Epithelial cell of prostate (primary cell): ENCODE measurements at places on chromosomes 11 and 22.

DNA sequence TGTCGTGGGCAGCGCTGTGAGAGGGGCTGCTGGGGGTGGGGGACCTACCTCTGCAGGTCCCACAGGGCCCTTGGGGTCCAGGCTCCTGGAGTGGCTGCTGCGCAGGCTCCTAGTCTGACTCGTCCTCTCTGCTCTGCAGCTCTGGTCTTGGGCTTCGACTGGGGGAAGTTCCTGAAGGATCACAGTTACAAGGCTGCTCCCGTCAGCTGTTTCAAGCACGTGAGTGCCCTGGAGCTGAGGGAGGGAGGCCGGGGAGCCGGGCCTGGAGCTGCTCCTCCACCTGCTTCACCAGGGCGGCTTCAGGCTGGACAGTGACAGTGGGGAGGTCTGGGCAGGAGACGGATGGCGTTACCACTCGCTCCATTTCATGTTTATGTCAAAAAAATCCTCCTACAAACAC lies 11.9 kb downstream of the L3MBTL2 start:
- DNase-seq = no peak

DNA sequence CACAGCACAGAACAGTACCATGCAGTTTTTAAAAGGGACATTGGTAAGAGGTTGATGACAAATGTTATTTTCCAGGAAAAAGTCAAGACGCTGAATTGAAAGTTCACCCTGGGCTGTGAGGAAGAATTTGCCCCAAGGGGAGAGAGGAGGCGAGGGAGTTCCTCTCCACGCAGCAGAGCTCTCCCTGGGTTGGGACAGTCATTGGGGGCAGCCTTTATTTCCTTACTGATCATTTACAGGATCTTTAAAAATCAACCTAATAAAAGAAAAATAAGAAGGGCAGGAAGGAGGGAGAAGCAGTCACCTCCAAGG lies 49.9 kb upstream of the WNT7B start:
- DNase-seq = no peak

GRCh38 chr11:40602866-40603552 lies 856.4 kb downstream of the LRRC4C start:
- peak; percentile 8 for DNase-seq

DNA sequence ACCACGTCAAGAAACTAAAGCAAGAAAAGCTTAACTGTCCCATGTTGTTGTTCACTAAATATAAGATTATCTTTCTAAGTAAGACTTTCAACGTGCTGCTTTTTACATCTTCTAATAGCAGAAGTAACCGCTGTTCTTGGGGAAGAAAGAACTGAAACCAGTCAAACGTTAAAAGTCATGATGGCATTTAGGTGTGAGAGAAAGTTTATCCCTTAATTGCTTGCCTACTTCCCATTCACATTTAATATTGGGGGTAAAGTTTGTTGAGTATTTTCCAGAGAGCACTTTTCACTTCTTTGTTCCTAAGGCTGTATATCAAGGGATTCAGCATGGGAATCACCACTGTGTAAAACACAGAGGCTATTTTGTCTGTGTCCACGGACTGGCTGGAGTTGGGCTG lies 970 bp downstream of the OR5B21 start:
- no peak for DNase-seq

GRCh38 chr11:64796047-64796756 lies 6.8 kb downstream of the MAP4K2 start:
- no peak for DNase-seq

- DNase-seq = no peak
These were observed 40.0 kb downstream of the ZC3H12C start for GRCh38 chr11:110133160-110133559.

- no peak for DNase-seq
These were observed 4.1 kb downstream of the SYTL2 start for GRCh38 chr11:85806876-85807275.

DNA sequence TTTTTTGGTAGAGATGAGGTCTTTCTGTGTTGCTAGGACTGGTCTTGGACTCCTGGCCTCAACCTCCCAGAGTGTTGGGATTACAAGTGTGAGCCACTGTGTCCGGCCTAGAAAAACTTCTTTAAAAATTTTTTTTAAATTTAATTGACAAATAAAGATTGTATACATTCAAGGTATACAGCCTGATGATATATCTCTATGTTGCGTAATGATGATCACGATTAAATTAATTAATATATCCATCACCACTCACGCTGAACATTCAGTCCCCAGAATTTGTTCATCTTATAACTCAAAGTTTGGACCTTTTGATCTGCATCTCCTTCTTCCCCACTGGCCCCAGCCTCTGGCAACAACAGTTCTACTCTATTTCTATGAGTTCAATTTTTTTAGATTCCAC lies 27.2 kb downstream of the VSTM5 start:
- no peak for DNase-seq

DNA sequence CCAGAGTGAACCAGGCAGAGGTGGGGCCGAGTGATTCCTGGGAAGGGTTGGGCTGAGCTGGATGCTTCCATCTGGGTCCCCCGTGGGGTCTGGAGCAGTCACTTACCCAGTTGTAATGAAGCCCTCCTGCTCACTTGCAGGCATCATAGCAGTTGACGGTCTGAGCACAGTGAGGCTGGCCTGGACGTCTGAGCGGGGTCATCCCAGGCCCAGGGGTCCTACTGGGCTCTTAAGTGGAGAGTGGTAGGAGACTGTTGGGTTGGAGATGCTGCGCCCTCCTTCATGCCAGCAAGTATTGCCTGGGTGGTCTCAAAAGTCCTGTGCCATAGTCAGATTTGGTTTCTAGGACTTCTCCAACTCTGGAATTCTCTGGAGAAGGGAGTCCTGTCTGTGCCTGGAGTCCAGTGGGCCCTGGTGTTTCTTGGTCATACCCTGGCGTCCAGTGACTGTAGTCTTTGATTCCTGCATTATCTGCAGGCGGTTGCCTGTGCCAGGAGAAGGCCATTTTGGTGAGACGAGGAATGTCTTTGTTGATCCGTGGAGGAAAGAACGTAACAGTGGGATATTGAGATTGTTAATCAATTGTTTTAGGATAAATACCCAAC lies 82.3 kb downstream of the TBC1D22A start:
- no peak for DNase-seq

DNA sequence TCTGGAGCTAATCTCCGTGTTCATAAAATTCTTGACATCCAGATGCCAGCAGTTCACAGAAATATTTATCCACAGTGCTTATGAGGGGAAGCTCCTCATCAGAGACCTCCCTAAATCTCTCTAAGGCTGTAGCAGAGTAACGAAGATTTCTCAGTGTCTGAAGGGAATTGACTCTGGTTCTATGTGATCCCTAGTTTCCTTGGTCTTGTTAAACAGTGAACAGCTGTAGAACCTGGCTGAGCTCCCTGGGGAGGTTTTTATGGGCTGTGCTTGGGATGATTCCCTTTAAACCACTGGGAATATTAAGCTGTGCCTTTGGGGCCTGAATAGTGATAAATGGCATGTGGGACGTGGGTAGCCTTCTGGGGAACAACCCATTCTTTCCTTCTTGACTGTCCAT lies 43.7 kb upstream of the ARHGAP20 start:
- no peak for DNase-seq

DNA sequence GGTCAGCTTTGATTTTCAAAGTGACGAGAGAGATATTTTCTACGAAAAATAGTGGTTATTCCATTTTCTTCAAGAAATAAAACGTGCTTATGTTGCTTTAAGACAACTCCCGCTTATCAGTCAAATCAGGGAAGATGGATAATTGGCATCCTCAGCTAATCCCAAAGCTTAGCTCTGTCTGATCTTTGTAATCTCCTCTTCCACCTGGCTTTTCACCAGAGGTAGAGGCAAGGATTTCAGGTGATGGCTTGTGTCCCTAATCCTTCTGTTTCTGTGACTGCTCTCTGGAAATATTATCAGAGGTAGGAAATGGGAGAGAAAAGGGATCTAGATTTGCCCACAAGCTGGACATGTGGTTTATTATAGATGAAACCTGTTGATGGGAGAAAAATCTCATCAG lies 78.9 kb downstream of the DBX1 start:
- no peak for DNase-seq

- no peak for DNase-seq
These were observed at the start of gene DRD2 for GRCh38 chr11:113475160-113475761. DRD2 (minus strand) TSS chr11:113475398; CDS start chr11:113424651, 50,747 bp downstream.

DNA sequence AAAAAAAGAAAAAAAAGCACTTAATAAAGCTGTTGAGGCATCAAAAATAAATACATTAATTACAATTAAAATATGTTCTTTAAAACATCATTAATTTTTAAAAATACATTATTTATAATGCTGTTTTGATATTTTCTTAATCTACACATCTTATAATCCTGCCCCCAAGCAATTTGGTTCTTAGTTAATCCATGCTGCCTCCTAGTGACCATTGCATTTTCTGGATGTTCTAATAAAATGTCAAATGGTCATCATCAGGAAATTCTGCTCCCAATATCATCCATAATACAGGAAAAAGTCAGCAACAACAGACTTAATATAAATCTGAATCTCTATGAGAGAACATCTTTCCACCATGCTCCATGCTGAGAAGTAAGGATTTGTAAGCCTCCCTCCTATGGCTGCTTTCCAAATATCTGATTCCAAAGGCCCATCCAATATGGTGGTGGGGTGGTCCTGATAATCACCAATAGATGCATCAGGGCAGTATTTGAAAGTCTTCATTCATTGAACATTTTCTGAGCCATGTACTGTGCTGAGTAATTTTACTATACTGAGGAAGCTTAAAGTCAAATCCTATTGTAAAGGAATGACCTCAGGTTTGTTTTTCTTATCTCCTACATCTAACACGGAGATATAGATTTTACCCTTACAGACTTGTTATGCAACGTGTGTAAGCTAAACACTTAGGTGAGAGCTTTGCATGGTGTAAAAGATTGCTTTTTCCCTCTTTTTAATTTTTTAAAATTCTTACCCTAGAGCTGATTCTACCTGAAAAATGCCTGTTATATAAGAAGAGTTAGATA lies 124.7 kb upstream of the BMAL1 start:
- DNase-seq = no peak

- DNase-seq = peak; percentile 68
These were observed 18.8 kb downstream of the SNX19 start for GRCh38 chr11:130897262-130898182.

GRCh38 chr11:18010977-18011586 lies 1.8 kb downstream of the SERGEF start:
- no peak for DNase-seq

DNA sequence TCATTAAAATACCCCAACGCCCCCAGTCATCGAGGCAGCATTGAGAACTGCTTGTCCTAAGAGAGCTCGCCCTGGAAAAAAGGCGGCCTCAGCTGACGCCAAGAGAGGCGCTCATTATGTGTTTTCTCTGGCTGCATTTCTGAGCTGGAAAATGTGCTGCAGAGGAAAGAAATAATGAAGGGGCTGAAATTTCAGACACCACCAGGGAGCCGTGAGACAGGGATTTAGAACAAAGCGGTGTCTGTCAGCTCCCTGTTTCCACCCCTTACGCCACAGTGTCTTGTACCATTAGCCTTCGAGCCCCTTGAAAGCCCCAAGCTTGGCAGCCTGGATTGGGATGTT lies 14.4 kb downstream of the USH1C start:
- no peak for DNase-seq

- DNase-seq = no peak
These were observed 65.6 kb downstream of the THAP12 start for GRCh38 chr11:76315182-76315853.
